ENCODE measurements at places on chromosomes 6 and 20. TPM values are rescaled to one million over a fixed set of nuclear protein-coding genes. Genes with fewer than 3 reads are reported as not detected.
A peak's percentile ranks its signal among the peaks of the same experiment; 100 is the strongest.

- DNase-seq: peak; percentile 37
Observed at GRCh38 chr6:68635706-68636513, 828 bp downstream of the ADGRB3 start.

DNA sequence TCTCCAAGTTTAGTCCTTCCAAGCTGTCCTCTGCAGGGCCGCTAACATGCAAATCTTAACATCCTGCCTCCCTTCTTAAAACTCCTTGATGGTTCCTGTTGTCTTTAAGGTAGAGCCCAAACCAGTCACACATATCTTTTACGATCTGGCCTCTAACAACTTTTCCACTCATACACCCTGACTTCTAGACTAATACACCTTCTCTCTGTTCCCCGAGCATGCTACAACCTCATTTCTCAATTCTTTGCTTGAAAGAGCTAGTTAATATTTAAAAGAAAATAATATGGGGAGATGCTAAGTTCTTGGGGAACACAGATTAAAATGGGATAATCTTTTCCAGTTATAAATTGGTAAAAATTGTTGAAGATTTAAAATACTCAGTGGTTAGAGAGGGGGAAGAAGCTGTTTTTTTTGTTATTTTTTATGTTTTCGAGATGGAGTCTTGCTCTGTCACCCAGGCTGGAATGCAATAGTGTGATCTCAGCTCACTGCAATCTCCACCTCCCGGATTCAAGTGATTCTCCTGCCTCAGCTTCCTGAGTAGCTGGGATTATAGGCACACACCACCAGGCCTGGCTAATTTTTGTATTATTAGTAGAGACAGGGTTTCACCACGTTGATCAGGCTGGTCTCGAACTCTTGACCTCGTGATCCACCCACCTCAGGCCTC lies 250.7 kb downstream of the MAFB start:
- DNase-seq: no peak

GRCh38 chr6:3719462-3720308 lies 31.8 kb downstream of the PXDC1 start:
- no peak for DNase-seq

- DNase-seq: no peak
Observed at GRCh38 chr20:36498386-36499179, 42.7 kb upstream of the MYL9 start.

The MDN1 gene
- 24.6 TPM for total RNA-seq

Measured in left lung (tissue), 14 donors.